ENCODE measurements at places on chromosomes 3 and 15.

DNA sequence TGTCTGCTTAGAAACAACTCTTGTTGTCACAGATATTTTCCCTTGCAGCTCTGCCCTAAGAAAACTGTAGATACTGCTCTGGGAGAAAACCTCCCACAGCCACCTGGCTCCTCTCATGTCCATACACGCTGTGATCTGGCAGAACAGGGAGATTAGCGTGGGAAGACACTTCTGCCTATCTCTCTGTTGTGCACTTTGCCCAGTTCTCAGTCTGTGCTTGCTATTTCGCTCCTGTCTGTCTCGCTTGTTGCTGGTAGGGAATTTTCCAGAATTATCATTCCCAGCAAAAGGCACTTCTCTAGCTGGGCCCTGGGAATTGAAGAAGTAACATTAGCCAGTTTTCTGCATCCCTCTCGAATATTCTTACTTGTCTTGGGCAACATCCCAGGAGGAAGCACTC, 8.1 kb upstream of the GATM start:
- DNase-seq: no peak

DNA sequence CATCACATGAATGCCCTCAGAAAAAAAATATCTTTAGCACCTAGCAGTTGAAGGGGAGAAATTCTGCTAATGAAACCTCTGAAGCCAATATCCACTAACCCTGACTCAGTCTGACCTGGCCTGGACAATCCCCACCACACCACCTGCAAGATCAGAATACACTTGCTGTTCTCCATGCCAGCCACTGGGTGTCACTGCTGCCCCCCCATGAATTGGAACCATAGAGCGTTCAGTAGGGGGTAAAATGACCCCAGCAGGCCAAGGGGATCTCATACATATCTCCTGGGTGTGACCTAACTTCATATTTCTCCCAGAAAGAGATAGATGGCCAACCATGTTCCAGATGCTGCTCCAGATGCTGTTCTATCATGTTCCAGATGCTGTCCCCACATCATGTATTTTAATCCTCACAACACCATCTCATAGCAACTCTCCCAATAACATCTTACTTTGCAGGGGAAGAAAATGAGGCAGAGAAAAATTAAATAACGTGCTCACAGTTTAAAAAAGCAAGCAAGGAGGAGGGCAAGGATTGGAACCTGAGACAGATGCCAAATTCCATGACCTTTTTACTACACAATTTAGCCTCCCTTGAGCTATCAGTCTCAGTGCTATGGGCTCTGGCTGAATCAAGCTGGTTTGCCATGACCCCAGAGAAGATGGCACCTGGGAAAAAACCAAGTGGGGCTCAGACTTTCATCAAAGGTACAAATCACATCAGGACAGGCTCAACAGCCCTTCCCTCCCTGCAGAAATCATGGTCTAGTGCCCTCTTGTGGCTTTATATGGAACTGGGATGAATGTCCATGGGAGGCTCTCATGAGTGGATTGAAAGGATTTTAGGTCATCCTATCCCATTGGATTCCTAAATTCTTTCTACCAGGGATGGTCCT, 12.4 kb downstream of the NTRK3 start:
- DNase-seq: no peak

DNA sequence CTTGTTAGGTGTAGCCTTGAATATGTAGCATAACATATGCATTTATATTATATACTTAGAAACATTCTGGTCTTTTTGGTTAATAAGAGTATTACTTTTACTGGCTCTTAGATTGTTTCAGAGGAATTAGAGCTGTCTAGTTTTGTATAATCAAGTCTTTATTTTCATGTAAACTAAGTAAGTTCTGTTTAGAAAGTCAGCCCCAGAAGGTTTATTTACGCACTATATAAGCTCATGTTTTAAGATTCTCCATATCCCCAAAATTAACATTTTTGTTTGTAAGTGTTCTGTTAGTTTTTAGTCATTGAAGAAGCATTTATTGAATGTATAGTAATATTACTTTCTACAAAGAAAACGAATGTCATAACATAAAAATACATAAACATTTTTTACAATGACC, 158.1 kb downstream of the HCN4 start:
- DNase-seq: no peak

DNA sequence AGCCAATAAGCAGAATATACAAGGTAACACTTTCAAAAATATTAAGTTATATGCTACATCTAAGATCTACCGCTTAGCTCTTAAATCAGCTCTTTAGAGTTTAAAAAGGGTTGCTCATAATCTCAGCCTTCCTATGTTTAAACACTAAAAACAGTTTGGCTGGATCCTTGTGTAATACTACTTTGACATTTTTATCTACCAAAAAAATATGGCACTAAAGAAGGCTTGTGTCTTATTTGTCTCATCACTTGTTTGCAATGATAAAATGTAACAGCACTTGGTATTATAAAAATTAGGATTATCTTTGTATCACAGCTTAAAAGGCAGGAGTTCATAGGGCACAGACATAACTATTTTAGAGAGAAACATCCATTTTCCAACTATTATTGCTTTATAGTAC, 9.8 kb downstream of the ANKRD28 start:
- no peak for DNase-seq

DNA sequence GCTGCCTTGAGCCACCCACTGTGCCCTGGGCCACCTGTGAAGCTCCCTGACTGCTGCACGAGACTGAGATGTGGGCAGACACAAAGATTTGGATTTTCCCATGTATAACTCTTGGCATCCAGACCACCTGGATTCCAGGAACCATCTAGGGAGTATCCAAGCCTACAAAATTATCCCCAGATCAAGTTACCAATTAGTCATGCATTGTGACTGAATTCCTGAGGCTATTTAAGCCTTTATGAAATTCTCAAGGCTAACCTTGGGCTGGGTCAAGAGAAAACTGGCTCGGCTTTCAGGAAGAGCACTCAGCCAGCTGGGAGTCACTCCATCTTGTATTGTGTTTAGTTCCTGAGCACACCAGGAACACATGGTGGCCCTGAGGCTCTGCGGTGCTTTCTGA, 13.3 kb upstream of the ATP13A5 start:
- no peak for DNase-seq

GRCh38 chr15:27585041-27585640, 514.0 kb downstream of the OCA2 start:
- DNase-seq: no peak

- peak; percentile 64 for DNase-seq
These were observed 159.8 kb upstream of the TSC22D2 start for GRCh38 chr3:150248116-150248887.

DNA sequence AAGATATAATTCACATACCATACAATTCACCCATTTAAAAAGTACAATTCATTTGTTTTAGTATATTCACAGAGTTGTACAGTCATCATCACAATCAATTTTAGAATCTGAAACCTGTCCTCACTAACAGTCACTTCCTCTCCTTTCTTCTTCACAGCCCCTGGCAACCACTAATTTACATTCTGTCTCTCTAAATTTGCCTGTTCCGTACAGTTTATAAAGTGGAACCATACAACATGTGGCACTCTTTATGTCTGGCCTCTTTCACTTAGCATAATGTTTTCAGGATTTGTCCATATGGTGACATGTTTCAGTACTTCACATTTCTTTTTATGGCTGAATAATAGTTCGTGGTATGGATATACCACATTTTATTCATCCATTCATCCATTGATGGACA, 22.7 kb downstream of the ERICH6 start:
- no peak for DNase-seq

GRCh38 chr3:41464401-41464800, 265.1 kb downstream of the CTNNB1 start:
- no peak for DNase-seq

DNA sequence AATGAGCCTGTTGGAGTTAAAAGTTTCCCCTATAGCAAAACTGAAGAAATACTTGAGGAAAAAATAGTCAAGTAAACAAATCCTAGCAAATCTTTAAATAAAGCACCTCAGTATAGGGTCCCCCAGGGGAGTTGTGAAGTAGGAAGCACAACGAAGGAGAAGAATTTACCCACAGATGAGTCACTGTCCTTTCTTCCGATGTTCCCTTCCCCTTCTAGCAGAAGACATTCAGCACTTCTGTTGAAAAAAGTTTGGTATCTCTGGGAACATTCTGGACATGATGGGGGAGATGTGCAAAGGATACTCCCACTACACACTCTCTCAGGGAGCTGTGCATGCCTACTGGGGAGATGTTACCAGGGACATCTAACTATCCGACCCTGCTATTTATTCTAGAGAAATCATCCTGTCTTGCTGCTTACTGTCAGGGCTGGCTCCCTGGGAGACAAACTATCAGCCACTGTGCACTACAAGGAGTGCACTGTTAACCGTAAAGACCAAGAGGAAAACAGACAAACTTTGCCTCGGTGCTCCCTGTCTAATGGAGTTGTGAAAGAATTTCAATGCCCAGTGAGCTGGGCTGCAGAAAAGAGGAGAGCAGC, 93.8 kb downstream of the RFTN1 start:
- no peak for DNase-seq

GRCh38 chr3:119408243-119408950, 55.0 kb downstream of the TMEM39A start:
- DNase-seq: no peak

GRCh38 chr3:8984526-8984925, 21.3 kb upstream of the RAD18 start:
- DNase-seq: no peak
